Stomach (tissue), 19 donors: ENCODE measurements at places on chromosomes 7 and 10. TPM values are rescaled to one million over a fixed set of nuclear protein-coding genes. Genes with fewer than 3 reads are reported as not detected.

DNA sequence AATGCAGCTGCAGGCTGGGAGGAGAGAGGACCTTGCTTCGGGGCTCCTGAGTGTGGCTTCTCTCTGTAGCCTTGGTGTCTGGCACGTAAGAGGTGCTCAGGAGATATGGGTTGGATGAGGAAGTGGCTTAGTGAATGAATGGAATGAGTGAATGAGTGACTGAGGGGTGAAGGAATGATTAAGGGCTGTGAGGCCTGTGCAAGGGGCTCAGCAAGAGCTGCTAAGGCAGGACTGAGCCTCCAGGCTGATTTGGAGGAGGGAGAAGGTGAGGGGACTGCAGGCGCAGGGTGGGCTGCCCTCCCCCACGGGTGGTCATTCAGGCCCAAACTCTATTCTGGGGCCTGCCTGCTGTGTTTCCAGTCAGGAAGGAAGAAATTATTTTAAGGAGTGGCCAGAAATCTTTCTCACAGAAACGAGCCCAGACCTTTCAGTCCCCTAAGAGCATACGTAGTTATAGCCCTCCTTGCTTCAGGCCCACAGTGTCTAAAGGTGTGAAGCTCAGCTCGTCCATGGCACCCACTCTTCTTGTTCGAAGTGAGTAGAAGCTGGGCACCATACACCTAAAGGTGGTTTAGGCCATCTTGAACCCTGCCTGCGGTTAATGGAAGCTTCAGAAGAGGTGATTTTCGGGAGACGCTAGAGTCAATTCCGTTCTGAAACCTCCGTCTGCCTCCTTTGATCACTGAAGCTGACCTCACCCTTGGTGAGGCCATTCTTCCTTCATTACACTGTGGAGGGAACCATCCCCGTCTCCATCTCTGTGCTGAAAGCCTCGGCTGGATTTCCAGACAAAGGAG, 49.5 kb upstream of the SAMD8 start:
- no peak for DNase-seq

DNA sequence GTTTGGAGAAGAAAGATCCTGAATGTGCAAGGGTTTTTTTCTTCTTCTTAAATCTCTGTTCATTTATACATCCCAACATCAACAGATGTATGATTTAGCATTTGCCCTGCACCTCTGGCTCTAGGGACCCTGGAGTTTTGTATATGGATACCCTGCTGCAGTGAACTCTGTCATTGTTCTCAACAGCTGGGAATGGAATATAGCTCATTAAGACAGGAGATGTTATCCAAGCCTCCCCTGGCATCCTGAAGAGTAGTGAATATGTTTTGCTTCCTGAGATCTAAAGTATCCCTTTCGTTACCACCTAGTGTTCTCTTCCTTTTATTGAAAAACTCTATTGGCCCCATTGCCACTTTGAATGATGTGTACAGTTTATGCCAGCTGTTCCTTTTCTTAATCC, 275.9 kb downstream of the EXOC4 start:
- no peak for DNase-seq

GRCh38 chr10:119680050-119680449, 28.9 kb downstream of the BAG3 start:
- DNase-seq = no peak

GRCh38 chr10:8327140-8327423, 272.6 kb downstream of the GATA3 start:
- no peak for DNase-seq

Gene CFAP58
- total RNA-seq = 0.18 TPM

Gene ZNF736
- 50.7 TPM for total RNA-seq

Gene PNLIPRP2
- not detected for total RNA-seq
